ENCODE measurements at places on chromosomes 12 and 14. TPM values are rescaled to one million over a fixed set of nuclear protein-coding genes. Genes with fewer than 3 reads are reported as not detected.

Gene SP1
- 46.1 TPM for total RNA-seq

Gene LTB4R
- total RNA-seq = under 0.01 TPM

Gene KRT79
- not detected for total RNA-seq

Gene GPR162
- total RNA-seq = 3.2 TPM

Gene CLEC2B
- 13.8 TPM for total RNA-seq

Gene SPX
- total RNA-seq = 1.2 TPM

Data from myometrial cell (primary cell).